LNCaP clone FGC (cell line): ENCODE measurements at places on chromosomes 12 and 14.

DNA sequence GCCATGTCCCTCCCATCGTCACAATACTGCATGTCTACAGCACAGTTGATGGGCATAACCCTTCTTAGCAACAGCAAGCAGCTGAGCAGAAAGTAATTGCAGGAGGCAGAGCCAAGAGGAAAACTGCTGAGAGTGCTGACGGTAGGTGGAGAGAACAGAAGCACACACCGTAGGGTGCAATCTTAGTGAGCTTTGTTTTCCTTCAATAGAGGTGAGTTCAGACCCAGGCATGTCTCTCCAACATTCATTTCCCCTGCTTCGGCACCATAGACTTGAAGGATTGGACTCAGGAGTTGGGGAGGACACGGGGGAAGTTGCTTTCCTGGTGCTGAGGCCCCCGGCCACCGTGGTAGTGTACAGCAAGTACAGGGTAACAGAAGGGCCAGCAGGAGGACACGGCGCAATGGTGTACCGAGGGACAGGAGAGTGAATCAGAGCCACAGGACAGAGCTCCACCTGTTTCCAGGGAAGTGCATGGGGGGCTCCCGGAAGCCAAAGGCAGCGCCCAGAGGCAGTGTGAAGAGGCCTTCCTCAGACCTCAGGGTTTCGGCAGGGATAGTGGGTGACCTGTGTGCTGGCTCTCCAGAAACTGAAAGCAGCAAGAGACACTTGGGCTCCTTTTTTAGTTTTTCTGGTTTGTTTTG is 36.3 kb upstream of the SINHCAF start:
- DNase-seq: no peak

DNA sequence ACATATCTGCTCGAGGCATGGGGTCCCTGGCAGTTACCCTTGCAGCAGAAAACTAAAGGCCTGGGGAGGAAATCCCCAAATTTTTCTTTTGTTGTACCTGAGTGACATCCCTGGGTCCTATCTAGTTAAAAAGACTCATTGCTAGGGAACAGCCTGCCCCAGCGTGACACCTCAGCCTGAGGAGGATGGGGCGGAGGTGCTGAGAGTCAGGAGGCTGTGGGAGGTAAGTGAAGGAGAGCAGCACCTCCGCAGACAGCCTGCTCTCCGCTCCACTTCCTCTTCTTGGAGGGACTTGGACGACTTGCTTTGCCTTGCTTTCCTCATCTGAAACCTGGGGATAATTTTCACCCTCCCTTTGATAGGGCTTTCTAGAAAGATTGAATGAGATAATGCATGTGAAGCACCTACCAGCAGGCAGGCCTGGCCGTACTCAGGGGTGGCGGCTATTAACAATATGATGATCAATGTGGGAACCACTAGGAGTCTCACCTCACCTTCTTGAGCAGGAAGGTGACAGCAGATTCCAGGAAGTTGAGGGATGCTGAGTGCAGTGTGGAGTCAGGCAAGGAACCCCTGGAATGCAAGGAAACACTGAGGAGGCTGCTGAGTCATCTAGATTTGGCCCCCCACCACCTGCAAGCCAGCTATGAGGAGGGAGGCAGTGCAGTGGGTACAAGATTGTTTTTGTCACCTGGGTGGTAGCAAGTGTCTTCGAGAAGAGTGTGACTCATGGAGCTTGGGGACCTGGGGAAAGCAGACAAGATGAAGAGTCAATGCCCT is 23.2 kb downstream of the UBE3B start:
- no peak for DNase-seq

- DNase-seq: no peak
These were observed 21.9 kb downstream of the ZNF891 start for GRCh38 chr12:133108150-133108549.

GRCh38 chr12:82605115-82605514 is 81.6 kb upstream of the TMTC2 start:
- DNase-seq: no peak

- no peak for DNase-seq
These were observed 46.6 kb downstream of the KSR2 start for GRCh38 chr12:117921929-117922777.

DNA sequence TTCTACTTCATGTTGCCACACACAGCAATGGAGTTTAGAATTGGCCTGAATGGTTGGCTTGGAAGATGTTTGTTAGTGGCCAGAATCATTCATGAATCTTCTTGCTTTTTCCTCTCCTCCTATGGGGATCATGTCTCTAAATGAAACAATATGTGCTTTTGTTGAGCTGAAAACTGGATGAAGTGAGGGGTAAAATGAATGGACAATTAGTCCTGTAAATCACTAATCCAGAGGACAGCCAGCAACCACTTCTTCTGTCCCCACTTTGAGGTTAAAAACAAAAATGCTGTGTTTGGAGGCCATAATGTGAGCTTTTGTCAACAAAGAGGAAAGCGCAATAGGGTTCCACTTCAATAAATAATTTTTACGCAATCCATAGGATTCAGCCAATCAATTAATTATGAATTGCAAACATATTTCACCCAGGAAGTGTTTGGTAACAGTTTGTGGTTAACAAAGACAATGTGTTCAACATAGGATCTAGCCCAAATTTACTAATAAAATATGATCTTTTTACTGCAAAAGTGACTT is 30.3 kb upstream of the AMIGO2 start:
- DNase-seq: no peak

GRCh38 chr14:22403296-22403695 is 185.7 kb downstream of the DAD1 start:
- no peak for DNase-seq

GRCh38 chr12:53550595-53550994 is 43.3 kb upstream of the NPFF start:
- no peak for DNase-seq

- no peak for DNase-seq
These were observed 4.0 kb downstream of the KRT5 start for GRCh38 chr12:52515927-52516831.

DNA sequence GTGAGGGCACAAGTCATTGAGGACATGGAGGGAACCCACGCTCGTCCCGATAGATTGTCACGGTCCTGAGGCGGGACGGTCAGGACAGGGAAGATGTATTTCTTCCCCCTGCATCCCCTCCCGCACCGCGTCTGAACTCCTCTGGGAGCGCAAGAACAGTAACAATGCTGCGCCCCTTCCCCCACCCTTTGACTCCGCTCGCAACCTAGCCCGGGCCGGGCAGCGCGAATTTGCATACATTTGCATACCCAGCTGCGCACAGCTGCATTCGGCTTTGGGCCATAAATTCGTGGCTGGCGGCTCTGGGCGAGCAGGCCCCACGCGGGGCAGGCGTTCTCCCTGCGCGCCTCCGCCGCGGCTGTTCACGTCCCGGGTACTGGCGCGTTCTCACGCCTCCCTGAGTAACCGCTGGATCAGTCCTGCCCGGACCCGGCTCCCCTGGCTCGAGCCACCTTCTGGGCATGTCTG is 29.0 kb upstream of the SMUG1 start:
- DNase-seq: no peak

GRCh38 chr14:41349289-41349910 is 257.3 kb upstream of the LRFN5 start:
- DNase-seq: no peak

- DNase-seq: no peak
These were observed 28.6 kb upstream of the AEBP2 start for GRCh38 chr12:19410629-19411185.

DNA sequence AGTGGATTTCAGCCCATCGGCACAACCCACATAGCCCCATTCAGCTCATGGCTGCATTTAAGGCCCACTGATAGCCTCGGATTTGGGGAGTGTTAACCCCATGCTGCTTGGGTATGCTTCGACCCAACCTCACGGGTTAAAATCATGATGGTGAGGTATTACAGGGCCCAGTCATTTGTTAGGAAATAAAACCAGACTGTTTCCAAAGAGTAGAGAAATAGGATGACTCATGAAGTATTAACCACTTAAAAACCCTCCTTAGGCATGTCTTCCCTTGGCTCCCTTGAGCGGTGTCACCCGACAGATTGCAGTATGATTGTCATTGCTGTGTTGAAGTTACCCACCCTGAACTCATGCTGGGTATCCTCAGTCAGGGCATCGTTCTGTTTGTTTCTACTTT is 289.1 kb downstream of the CACNA1C start:
- no peak for DNase-seq

DNA sequence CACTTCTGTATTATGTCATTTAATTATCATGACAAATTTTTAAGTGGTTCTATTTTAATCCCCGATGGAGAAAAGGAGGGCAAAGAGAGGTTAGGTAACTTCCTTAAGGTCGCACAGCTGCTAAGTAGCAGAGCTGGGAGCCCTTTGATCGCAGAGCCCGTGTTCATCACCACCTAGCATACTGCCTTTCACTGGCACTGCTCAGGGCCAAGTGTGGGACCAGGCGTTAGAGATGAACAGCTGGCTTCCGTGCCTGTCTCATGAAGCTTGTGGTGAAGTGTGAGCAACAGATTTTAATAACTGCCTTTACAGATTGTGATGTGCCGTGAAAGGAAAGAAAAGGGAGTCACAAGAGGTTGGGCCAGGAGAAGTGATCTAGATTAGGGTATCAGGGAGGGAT is 273.6 kb downstream of the AKAP6 start:
- no peak for DNase-seq

DNA sequence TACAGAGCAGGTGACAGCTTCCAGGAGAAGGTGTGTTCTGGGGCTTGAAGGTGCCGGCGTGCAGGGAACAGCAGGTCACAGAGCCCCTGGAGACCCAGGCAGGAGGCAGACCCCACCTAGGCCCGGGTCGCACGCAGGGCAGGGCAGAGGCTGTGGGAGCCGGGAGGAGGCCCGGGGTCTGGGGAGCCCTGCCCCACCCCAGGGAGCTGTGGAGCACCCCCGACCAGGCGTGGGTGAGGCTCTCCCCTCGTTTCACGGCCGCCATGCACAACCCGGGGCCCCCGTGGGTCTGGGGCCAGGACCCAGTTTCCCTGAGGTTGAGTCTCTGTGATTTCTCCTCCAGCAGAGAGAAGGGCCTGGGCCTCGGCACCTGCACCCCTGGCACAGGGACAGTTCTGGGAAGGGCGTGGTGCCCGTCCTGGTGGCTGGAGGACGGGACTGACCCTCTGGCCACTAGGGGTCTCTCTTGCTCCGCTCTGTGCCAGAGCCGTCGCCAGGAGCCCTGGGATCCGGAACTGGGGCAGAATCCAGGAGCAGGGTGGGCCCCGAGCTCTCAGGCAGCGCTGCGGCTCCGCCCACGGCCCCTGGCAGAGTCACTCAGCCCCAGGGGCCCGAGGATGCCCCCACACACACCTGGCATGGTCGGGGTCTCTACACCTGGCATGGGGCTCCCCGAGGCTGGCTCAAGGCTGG is 75.2 kb upstream of the FBRSL1 start:
- peak; percentile 26 for DNase-seq

DNA sequence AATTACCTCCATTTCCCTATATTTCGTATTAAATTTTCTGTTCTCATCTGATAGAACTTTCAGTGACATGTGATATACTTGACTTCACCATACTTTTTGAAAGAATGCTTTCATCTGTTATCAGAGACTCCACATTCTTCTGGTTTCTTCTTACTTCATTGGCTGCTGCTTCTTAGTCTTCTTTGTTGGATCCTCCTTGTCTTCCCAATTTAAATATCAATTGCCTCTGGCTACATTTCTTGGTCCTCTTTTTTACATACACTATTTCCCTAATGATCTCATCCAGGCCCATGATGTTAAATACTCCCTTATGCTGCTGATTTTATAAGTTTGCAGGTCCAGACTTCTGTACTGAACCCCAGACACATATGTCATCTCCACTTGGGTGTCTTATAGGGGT is 22.0 kb downstream of the OR5AU1 start:
- DNase-seq: no peak

- no peak for DNase-seq
These were observed 18.1 kb upstream of the WDR89 start for GRCh38 chr14:63659726-63660125.

DNA sequence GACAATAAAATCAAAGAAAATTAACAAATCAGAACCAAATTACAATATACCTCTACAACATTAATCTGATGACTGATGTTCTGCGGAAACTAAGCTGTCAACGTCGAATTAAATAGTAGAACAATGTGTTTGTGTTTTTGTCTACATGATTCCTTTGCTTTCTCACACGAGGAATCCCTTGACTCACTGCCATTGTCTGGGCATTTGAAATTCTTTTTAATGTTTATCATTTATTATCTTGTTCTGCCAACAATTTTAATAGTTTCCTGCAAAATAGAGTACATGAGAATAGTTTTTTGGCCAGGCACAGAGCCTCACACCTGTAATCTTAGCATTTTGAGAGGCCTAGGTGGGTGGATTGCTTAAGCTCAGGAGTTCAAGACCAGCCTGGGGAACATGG is 76.6 kb upstream of the KRAS start:
- peak; percentile 53 for DNase-seq

DNA sequence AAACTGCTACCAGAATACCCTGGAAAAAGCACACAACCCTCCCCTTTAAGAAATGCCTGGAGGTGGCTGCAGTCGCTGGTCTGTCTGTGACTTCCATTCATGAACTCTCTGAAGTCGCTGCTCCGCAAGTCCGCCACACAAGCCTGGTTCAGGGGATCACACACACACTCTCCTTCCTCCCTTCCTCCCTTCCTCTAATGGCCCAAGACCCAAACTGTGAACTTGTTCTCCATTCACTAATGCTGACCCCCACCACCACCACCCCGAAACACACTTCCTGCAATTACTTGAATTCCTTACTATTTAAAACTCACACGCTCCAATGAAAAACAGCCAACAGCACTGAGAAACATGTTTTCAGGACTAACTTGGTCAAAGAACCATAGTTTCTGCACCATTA is 1.0 kb upstream of the LMO3 start:
- no peak for DNase-seq

- no peak for DNase-seq
These were observed 363.8 kb upstream of the TMEM132C start for GRCh38 chr12:127903146-127903545.

DNA sequence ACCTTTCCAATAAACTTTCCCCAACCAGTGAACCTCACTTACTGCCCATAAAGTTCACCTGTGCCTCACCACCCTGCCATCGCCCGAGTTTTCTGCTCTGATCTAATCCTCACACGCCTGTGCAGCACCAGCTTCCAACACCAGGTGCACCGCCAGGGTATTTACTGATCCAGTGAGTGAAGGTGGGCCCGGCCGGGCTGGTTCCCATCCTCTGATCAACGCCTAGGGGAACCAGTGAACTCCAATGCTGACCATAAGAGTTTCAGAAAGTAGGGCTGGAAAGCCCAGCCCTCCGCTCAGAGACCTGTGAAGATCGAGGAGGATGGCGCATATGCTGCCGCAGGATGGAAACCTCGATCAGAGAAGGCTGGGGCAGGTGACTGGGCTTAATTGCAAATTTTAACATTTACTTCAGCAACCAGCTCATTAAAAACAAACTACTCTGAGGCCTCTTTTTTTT is 685 bp upstream of the MYL6B start:
- no peak for DNase-seq

- no peak for DNase-seq
These were observed 231.2 kb upstream of the PLEKHG7 start for GRCh38 chr12:92471551-92471950.
